Endothelial cell (in vitro differentiated cells): ENCODE measurements at places on chromosomes 7 and 10. TPM values are rescaled to one million over a fixed set of nuclear protein-coding genes. Genes with fewer than 3 reads are reported as not detected.

The CFAP46 gene
- 0.95 TPM for total RNA-seq

DNA sequence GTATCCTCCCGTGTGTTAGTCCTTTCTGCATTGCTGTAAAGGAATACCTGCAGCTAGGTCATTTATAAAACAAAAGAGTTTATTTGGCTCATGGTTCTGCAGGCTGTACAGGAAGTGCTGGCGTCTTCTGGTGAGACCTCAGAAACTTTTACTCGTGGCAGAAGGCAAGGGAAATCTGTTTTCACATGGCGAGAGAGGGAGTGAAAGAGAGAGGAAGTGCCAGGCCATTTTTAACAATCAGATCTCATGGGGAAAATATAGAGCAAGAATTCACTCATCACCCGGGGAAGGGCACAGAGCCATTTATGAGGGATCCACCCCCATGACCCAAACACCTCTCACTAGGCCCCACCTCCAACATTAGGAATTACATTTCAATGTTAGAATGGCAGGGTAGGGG is 952.2 kb downstream of the CNTNAP2 start:
- no peak for DNase-seq

DNA sequence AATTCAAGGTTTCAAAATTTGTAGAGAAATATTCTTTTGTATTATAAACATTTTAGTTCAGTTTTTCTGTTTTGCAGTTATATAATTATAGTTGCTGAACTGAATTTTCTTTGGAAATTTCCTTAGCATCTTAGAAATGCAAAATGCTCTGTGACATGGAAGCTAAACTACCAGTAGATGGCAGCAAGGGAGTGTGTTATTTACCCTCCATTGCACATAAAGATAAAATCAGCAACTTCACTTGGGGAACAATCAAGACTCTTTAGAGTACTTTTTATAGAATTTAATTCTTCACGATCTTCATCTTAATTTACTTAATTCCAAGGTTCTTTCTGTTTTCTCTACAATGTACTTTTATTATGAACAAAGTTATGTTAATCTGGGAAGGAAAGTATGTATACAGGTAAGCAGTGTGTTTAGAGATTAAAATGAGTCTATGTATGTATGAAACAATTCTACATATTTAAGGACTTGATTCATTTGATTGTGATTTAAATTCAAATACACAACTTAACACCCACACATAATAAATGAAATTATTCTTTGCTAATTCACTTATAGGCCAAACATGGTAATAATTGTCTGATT is 404.2 kb downstream of the THSD7A start:
- DNase-seq = peak; percentile 9

The ADCY1 gene
- 50.7 TPM for total RNA-seq

- DNase-seq = no peak
Observed at GRCh38 chr10:60387531-60387930, 2.1 kb downstream of the ANK3 start.

DNA sequence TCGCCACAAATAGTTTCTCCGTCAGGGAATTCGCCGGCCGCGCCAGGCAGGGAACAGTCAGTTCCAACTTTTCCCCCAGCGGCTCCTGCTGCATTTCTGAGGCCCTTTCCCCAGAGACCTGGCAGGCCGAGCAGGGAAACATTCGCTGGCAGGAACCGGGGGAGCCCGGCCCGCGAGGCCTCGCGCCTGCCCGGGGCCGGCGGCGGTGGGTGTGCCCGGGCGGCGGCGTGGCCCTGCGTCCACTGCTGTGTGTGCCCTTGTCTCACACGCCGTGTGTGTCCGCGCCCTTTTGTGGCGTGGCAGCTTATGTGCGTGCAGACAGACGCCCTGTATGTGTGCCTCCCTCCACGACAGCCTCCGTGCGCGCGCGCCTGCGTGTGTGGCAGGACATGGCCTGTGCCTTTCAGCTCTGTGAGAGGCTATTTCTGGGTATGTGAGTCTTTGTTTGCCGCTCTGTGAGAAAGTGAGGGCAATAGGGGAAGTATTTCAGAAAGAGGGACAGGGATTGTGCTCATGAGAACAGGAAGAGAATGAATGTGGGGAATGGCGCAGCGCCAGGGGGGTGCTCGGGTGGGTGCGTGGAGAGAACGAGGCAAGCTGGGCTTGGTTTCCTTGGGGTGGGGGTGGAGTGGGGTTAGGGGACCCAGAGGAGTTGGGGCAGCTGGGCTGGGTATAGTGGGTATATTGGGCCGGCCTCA is 689 bp upstream of the SMARCD3 start:
- DNase-seq = no peak

- DNase-seq = no peak
Observed at GRCh38 chr7:116509982-116510579, 10.5 kb downstream of the CAV2 start.

DNA sequence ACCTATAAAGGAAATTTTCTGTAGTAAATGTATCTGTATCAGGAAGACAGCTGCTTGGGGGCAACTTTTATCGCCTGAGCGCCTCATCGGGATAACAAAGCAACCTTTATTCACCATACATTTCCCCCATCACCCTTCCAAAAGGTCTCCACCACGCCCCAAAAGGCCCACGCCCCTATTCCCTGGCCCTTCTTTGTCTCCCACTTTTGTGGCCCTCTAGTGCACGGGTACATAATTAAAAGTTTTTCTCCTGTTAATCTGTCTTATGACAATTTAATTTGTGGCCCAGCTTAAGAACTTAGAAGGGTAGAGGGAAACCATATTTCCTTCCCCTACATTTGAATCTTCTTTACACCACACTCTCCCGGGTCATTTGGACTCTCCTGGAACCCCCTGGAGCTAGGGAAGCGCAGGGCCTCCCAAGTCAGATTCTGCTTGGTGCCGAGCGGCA is 625 bp downstream of the RP9 start:
- no peak for DNase-seq

- no peak for DNase-seq
Observed at GRCh38 chr7:28203508-28204240, 23.1 kb upstream of the JAZF1 start.

DNA sequence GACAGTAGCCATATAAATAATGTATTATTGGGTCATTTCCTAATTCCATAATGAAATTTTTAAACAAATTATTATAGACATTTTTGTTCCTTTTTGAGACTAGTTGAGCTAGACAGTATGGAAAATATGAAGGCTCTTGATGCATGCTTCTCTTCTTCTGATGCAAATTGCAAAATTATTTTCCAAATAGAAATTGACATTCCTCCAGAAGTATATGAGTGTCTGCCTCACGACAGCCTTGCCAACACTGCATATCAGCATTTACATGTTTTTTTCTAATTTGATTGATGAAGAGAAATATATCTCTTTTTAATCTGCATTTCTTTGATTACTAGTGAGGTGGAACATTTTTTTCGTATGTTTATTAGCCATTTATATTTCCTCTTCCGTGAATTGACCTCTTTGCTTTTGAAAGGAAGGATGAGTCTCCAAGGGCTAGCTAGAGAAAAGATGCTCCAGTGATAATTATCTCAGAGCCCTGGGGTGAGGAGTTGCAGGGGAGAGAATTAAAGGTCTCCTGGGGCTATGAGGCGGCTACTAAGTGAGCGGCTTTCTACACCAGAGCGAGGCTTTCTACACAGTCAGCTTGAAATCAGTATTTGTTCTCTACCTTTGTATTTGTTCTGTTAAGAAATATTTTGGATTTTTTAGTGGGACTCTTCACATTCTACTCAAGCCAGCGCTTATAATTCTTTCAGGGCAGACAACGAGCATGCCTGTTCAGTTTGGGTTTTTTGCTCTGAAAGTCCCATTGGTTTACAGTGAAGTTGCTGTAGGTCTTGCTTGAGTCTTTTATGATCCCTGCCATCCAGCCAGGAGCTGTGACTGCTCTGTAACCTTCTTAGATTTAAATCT is 712.2 kb upstream of the GALNT17 start:
- DNase-seq = no peak

- no peak for DNase-seq
Observed at GRCh38 chr7:84237533-84238173, 43.1 kb upstream of the SEMA3A start.

GRCh38 chr7:87566311-87566900 is 34.3 kb downstream of the ABCB1 start:
- DNase-seq = no peak

The SH2D4B gene
- 0.23 TPM for total RNA-seq

DNA sequence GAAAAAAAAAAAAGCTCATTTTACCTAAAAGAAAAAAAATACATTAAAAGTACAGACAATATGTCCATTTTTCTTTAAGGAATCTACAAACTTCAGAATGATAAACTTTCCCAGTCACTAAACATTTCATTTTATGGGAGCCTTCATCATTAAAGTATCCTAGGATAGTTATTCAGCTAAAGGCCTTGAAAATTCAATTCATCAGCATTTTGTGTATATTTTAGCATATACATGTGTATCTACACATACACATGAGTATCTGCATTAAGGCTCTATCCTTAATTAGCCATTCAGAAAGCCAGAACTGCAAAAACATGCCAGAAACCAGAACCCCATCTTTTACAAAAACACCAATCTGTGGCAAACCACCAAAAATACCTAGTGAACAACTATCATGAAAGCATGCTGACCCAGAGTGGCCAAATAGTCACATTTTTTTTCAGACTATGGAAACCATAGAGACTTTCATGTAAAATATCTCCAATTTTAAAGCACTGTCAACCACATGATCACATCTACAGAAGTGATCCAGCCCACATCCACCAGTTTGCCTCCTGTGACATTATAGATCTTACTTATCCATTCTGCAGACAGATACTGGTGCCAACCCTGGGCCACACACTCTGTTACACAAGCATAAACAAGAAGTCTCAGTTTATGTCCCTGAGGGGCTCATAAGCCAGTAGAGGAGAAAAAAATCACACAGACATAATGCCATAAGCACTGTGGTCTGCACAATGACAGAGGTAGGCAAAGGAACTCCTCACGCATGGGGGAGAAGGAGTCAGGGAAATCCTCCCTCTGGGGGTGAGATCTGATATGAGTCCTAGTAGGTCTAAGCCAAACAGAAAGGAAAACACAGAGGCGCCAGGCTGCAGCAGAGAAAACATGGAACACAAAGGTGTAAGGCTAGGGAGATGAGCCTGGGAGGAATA is 79.2 kb downstream of the SRPK2 start:
- DNase-seq = no peak

GRCh38 chr7:20661884-20662283 is 46.4 kb downstream of the ABCB5 start:
- no peak for DNase-seq

DNA sequence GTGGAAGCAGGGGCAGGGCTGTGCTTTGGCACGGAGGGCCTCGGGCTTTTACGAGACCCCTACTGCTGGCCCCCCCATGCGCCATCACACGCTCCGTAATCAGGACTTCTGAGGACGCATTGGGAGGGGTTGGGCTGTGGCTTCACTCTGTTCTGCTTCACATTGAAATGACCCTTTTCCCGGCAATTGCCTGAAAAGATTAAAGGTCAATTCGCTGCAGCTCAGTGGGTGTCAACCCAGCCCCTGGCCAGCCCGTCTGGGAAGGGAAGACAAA is 41.7 kb upstream of the UBE3C start:
- DNase-seq = no peak

GRCh38 chr7:20895563-20895962 is 108.9 kb upstream of the SP8 start:
- DNase-seq = no peak

DNA sequence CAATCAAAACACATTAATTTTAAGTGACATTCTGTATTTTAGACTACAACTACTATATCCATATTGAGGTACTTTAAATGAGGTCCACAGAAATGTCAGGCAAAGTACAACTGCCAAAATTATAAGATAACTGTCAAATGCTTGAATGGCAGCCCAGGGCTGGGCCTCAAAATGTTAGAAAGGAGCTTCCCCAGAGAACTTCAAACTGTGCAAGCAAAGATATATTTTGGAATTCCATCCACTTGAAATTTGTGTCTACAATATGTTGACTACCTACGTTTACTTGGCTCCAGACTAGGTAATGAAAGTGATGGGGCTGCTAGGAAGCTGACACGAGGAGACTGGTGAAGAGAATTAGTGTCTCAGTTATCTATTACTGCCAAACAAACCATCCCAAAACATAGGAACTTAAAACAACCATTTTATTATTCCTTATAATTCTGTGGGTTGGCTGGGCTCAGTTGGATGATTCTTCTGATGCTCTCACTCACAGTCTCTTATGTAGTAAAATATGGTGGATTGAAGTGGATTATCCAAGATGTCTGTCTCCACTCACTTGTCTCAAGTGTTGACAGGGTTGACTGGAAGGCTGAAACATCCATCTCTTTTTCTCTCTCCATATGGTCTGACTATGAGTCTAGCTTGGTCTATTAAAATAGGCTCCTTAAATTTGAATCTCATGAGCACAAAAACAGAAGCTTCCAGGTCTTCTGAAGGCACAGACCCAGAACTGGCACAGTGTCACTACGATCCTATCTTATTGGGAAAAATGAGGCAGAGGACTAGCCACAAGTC is 74.2 kb downstream of the FZD1 start:
- DNase-seq = no peak

DNA sequence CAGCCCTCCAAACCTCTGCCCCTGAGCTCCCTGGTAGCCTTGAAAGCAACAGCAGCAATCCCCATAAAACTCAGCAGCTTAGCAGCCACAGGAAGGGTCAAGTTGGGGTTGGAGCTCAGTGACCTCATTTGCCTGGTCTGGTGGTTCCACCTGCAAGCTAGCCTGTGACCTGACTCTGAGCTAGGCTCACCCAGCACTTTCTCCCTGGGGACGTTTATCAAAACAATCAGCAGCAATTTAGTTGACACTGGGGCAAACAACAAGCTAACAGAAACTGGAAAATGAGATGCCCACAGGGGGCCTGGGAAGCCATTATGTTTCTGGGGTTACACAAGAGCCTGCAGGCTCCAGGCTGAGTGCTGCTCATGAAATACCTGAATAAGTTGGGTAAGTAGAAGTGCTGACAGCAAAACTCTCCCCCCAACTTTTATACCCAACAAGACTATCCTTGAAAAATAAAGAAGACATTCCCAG is 22.4 kb upstream of the CRYGN start:
- no peak for DNase-seq

- peak; percentile 26 for DNase-seq
Observed at GRCh38 chr7:90596671-90597562, 796 bp downstream of the CDK14 start.

The OR6V1 gene
- not detected for total RNA-seq

The UPK3B gene
- 0.87 TPM for total RNA-seq

The CHN2 gene
- 3.4 TPM for total RNA-seq
